ENCODE measurements at places on chromosomes 4 and X.

DNA sequence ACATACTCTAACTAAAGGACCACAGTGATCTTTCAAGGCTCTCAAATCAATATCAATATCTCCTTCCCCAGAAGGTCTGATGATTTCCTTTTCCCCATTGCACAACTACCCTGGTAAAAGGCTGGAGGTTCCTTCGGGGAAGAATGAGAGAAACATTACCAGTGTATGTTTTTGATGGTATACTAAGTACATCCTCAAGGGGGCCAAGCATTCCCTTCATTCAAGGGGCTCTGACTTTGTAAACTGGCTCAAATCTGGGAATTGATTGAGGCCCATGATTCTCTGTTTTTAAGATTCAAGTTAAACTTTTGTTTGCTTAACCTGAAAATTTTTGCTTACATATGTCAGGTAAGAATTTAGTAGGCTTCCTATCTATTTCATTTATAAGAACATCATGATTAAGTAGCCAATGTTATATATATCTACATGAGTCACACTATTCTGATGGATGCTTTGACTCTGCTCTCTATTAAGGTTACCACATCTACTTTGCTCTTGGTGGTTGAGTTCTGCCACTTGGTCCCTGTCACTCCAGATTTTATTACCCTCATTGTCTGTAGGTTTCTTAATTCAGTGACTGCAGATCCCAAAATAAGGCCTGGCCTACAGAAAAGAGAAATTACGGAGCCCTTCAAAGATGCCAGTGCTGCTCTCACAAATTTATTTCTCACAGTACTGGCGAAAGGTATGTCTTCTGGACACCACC lies 16.4 kb upstream of the GUCY1B1 start:
- DNase-seq: no peak

DNA sequence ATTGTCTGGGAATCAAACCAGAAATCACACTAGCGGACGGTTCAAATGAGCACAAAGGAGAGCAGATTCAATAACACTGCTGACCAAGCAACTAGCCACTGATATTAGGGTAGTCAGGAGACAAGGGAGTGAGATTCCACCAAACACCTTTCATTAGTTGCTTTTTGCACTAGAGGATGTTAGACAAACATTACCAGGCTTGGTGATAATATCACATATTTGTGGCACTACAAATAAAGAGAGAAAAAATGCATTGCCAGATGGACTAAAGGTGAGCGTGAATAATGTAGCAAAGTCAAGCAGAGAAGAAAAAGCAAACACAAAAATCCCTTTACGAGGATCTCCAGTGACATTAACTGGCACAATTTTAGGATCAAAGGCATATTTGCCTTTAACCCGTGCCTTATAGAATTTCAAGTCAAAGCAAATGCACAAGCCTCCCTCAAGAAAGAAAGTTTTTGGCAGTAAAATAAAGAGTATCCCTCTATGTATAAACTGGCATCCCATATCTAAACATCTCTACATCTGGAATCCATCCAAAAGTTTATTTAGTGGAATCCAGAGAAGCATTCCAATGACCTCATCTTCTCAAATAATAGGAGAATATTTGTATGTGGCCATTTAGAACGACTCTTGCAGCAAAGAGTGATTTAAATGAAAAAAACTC lies 290.9 kb downstream of the KCTD8 start:
- no peak for DNase-seq

GRCh38 chr4:171342646-171343045 lies 470.6 kb upstream of the GALNTL6 start:
- DNase-seq: no peak

- no peak for DNase-seq
Observed at GRCh38 chrX:10990418-10990817, 120.7 kb upstream of the HCCS start.

GRCh38 chrX:46531442-46531841 lies 13.8 kb downstream of the ZNF674 start:
- no peak for DNase-seq

- no peak for DNase-seq
Observed at GRCh38 chr4:184259081-184259480, 41.4 kb upstream of the ENPP6 start.

GRCh38 chr4:155367608-155368007 lies 9.2 kb downstream of the MAP9 start:
- no peak for DNase-seq

GRCh38 chrX:131729295-131729694 lies 185.4 kb downstream of the OR13H1 start:
- DNase-seq: no peak

DNA sequence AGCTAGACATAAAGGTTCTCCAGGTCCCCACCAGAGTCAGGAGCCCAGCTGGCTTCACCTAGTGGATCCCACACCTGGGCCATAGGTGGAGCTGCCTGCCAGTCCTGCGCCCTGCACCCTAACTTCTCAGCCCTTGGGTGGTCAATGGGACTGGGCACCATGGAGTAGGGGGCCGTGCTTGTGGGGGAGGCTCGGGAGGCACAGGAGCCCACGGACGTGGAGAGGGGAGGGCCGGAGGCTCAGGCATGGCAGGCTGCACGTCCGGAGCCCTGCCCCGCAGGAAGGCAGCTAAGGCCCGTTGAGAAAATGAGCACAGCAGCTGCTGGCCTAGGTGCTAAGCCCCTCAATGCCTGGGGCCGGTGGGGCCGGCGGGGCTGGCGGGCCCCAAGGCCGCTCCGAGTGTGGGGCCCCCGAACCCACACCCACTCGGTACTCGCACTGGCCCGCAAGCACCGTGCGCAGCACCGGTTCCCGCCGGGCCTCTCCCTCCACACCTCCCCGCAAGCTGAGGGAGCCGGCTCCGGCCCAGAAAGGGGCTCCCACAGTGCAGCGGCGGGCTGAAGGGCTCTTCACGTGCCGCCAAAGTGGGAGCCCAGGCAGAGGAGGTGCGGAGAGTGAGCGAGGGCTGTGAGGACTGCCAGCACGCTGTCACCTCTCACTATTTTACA lies 291.1 kb downstream of the KLHL4 start:
- DNase-seq: no peak

- no peak for DNase-seq
Observed at GRCh38 chr4:142706381-142706780, 139.7 kb downstream of the INPP4B start.

DNA sequence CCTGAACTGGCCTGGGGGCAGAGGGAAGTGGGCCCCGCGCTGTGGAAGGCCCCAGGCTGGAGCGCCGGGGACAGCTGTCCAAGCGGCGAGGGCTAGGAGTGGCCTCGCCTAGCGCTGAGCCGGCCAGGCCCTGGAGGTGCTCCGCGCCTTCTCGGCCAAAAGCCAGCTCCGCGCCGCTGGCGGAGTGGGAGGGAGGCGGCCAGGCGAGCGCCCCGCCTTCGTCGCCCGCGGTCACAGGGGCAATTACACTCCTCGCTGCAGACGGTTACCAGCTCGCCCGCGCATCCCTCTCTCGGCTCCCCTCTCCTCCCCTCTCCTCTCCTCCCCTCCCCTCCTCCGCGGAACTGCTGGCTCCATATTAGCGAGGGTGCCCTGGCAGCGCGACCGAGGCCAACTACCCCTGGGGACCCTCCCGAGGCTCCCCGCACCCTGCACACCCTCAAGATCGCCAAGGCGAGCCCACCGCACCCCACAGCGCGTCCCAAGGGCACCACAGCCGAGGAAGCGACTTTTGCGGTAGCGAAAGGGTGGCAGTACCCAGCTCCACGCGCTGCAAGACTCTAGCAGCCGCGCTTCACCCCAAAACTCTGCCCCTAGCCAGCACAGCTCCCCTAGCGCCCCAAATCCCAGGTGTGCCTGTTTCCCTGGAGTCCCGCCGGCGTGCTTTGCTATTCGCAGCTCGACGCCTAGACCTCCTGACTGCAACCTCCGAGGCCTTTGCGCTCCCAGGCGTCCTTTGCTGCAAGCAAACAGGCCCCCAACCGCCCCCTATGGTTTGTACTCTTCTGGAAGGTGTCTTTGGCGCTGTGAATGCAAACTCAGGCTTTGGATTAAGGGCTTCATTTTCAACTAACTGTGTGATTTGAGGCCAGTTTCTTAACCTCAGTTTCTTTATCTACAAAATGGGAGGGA lies 91.4 kb downstream of the BCOR start:
- DNase-seq: no peak

DNA sequence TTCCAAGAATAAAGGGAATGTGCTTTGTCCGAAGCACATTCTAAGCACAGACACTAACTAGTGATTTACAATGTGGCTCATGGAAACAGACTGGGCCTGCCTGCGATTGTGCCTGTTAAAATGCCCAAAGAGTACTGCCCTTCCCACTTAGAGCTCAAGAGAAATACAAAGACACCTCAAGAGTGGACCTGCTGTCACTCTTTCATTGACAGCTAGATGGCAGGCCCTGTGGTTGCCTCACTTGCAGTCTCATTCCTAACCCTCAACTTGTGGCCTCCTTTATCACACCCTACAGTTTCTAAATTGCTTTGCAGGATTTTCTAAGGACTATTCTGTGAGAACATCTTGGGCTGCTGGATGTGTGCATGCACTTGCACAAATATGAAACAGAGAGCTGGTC lies 331.0 kb upstream of the EMCN start:
- no peak for DNase-seq

GRCh38 chr4:36332023-36332781 lies 50.8 kb downstream of the DTHD1 start:
- no peak for DNase-seq
